NCI-H446 (cell line): ENCODE measurements at places on chromosomes 2 and 18.

DNA sequence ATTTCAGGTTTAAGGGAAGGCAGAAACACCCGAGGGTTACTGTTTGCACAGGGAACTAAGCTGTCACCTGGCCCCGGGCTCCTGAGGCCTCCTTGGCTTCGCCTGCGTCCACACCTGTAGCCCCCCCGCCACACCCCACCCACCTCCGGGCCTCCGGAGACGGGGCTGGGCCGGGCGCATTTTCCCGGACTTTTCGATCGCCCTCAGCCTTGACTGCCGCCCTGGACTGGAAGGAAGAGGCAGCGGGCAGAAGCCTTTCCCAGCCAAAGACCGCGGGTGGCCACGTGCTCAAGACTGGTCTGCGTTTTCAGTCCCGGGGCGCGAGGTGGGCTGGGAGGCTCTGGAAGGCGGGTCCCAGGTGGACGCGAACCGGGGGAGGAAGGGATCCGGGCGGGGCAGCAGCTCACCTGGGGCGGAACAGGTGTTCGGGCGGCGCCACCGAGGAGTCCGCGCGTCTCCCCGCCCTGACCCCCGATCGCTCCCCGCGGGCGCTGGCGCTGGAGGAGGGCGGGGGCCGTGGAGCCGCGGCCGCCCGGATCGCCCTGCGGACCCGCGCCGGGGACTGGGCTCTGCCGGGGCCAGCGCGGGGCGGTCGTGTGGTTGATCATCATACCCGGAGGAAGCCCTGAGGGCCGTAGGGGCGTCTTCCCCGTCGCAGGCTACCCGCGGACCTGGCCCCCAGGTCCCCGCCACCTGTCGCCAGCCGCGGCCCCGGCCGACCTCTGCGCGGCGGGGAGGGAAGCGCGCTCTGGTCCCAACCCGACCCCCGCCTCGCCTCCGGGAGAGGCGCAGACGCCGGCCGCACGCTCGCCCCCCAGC lies 3.2 kb downstream of the ID2 start:
- peak; percentile 57 for DNase-seq

DNA sequence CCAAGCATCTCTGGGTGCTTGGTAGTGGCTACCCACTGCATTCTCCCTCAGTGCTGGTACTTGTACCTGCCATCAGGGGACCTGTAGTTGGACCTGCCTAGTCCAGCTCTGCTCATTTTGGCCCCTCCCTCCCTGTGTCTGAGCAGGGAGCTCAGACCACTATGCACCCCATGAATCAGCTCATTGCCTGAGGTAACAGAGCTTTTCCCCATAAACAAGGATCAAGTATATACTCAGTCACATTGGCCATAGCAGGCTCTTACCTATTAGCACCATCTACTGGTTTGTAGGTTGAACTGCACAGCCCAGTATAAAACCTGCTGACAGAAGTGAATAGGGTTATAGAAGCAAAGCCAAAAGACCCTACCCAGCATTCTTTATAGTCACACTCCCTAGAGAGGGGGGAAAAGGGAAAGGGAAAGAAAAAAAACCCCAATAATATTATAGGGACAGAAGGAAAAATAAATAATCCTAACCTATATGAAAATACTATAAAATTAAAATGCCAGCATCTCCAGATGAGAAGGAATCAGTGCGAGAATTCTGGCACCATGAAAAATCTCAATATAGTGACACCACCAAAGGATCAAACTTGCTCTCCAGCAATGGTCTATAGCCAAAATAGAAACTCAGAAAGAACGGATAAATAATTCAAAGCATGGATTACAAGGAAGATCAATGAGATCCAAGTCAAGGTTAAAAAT lies 6.9 kb upstream of the FLACC1 start:
- peak; percentile 44 for DNase-seq

DNA sequence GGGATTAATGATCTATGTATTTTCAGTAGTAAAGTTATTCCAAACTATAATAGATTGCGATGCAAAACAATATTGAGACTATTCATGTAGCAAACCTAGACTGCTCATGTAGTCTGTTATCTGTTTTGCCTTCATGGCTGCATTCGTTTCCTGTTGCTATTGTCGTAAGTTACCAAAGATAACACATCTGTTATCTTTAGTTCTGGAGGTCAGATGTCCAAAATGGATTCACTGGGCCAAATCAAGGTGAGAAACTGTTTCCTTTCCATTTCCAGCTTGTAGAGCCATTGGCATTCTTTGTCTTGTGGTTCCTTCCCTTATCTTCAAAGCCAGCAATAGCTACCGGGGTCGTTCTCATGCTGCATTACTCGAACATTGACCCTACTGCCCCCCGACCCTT lies 20.9 kb downstream of the ITGAV start:
- DNase-seq, result no peak

DNA sequence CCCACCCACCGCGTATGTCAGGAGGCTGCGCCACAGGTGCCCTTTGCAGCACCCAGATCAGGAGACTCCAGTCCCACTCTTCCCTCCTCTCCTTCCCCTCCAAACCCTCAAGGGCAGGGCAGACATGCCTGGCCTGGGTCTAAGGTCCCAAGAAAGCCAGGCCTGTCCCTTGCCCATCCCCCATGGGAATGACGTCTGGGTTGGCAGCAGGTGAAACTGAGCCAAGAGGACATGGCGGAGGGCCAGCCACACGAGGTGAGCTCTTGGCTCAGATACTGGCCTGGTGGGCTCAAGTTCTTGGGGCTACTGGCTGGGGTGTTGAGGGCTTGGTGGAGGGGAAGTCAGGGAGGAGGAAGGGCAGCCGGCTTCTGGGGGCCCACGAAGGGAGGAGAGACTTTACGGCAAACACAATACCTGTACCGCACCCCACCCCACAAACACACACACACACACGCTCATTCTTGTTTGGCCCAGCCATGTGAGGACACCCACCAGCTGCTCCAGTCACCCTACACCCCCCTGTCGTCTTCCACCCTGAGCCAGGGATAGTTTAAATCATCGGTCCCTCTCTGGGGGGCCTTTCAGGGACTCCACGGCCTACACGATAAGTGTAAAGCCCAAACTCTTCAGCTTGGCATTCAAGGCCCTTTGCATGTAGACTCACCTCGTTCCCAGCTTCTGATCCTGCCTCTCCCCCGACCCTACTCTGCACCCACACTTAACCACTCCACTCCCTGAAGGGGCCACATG lies 24.1 kb upstream of the TNS1 start:
- DNase-seq, result peak; percentile 11

GRCh38 chr18:6591491-6591890 lies 138.0 kb upstream of the ARHGAP28 start:
- no peak for DNase-seq

GRCh38 chr18:55786651-55787272 lies 198.8 kb upstream of the TCF4 start:
- no peak for DNase-seq

DNA sequence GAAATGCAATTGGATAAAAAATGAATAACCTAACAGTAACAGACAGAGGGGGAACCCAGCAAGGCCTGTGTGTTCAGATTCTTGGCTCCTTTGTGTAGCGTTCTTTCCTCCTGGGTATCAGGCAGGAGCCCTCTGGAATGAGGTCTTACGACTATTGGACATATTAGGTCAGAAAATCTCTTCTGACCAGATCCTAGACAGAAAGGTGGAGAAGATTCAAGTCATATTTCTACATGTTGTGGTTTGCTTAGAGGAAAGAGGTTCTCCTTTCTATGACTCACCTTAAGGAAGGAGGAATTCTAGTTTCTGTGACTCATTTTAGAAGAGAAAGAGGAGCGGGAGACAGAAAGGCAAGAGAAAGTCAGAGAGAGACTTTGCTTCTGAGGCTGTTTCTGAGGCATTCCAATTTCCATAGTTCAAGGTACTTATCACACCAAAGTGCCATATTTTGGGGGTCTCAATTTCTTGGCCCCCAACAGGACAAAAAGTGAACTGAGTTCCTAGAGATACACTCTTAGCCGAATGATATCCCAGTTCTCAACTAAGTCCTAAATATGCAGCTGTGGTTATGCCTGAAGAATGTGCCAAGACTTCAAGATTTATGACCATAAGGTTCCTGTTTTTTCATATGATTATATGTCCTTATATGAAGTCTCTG lies 618.6 kb downstream of the ZEB2 start:
- no peak for DNase-seq

DNA sequence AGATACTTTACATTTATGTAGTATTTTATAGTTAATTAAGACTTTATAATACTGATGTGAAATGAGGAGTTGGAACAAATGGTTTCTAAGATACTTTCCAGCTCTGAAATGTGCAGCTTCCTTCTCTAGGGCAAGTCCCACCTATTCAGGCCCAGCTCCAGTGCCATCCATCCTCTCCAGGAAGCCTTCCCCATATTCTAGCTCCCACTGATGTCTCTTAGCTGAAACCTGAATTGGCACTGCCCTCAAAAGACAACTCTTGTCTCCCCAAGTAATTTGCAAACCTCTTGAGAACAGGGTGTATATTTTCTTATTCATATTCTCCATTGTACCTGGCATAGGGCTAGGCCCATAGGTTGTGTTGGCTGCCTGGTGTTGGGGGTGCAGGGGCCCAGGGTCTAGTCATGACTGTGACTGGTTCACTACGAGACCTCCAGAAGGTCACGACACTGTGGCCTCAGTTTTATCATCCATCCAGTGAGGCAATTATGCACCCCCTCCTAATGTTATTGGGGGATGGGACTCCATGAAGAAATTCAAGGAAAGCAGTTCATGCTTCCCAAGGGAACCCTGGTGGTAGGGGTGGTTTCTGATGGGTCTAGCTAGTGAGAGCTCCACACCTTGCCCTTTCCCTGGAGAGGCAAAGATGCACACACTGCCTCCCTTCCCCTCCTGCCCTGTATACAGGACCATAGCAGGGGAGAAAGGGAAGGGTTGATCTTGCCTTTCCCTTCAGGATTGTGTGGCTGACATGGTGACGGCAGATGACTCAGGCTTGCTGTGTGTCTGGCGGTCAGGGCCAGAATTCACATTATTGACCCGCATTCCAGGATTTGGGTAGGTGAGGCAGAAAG lies 2.8 kb downstream of the WDR54 start:
- DNase-seq, result no peak

DNA sequence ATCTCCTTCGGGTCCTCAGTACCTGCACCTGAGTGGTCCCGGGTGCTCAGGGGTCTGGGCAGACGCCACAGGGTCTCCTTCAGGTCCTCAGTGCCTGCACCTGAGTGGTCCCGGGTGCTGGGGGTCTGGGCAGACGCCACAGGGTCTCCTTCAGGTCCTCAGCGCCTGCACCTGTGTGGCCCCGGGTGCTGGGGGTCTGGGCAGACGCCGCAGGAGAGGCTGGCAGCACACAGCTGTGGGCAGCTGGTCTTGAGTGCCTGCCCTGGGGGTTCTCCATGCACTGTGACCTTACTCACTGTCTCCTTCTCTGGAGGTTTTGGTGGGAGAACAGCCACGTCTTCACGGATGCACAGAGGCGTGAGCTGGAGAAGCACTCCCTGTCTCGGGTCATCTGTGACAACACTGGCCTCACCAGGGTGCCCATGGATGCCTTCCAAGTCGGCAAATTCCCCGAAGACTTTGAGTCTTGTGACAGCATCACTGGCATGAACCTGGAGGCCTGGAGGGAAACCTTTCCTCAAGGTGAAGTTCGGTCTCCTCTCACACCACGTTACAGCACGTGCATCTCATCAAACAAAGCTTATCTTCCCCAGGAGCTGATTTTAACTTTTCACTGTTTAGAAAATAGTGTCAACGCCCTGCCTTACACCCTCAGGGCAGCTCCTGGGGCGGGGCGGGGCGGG lies 82.6 kb downstream of the TPO start:
- DNase-seq, result no peak

- no peak for DNase-seq
These were observed 1781.3 kb upstream of the CELF4 start for GRCh38 chr18:39346916-39347315.

GRCh38 chr2:199490049-199490448 lies 32.3 kb upstream of the SATB2 start:
- DNase-seq, result no peak

GRCh38 chr2:62713837-62714236 lies 8.3 kb downstream of the EHBP1 start:
- DNase-seq, result no peak

GRCh38 chr2:88556026-88556425 lies 71.2 kb downstream of the EIF2AK3 start:
- DNase-seq, result no peak

DNA sequence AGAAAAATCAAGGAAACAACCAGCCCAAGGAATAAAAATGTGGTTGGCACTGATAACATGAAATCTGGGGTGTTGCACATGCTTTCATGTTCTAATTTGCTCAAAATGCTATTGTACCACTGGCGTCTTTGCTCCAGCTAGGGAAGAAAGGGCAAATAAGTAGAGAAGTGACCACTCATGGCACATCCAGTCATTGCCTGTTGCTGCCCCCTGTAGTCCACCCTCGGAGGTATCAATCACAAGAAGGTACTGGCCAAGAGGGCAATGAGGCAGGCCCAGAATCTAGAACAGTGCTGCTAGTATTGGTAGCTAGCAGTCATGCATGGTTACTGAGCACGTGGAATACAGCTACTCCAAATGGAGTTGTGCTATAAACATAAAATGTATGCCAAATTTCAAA lies 213.4 kb downstream of the CDCA7 start:
- DNase-seq, result peak; percentile 36

DNA sequence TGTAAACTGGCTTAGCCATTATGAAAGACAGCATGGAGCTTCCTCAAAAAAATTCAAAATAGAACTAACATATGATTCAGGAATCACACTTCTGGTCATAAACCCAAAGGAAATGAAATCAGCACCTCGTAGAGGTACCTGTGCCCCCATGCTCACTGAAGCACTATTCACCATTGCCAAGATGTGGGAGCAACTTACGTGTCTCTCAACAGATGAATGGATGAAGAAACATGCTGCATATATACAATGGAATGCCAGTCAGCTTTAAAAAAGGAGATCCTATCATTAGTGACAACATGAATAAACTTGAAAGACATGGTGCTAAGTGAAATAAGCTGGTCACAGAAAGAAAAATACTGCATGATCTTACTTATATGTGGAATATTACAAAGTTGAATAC lies 8.2 kb downstream of the SCTR start:
- DNase-seq, result no peak

DNA sequence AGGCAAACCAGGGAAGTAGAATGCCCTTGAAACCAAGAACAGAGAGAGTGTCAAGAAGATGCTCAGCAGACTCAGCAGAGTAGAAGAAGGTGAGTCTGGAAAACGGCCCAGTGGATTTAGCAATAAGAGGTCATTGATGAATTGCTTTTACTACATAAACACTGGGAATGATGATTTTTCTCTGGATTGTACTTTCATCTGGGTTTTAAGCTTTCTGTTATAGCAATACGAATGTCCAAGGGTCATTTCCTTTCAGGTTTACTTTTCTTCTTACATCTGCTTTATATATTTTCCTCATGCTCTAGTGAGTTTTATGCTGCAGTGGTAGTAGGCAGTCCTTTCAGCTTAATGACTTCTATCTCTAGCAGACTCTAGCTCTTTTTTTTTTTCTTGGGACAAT lies 16.9 kb downstream of the EML6 start:
- no peak for DNase-seq
